Central memory CD8-positive, alpha-beta T cell (primary cell): ENCODE measurements at places on chromosomes 12 and 14.
A peak's percentile ranks its signal among the peaks of the same experiment; 100 is the strongest.

DNA sequence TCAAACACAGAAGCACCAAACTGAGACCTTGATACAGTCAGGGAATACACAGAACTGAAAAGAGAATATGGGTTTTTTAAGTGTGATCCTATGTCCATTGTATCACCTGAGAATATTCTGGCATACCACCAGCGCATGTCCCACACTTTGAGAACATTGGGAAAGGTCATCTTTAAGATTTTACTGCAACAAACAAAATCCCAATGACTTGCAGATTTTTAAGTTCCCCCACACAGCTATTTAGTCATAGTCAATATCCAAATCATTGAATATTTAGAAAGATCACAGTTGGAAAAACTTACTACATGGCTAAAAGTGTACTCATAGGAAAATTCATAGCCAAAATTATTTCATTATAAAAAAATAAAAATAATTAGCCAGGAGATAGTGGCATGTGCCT is 54.5 kb downstream of the TRPV4 start:
- no peak for DNase-seq
- peaks cover 2% of the 10 kb centered on the region for H3K36me3 ChIP-seq
- H3K27ac ChIP-seq: no peak overlapping the region
- H3K4me1 ChIP-seq: peaks cover 7% of the 10 kb centered on the region
- H3K27me3 ChIP-seq: peaks cover 17% of the 10 kb centered on the region

DNA sequence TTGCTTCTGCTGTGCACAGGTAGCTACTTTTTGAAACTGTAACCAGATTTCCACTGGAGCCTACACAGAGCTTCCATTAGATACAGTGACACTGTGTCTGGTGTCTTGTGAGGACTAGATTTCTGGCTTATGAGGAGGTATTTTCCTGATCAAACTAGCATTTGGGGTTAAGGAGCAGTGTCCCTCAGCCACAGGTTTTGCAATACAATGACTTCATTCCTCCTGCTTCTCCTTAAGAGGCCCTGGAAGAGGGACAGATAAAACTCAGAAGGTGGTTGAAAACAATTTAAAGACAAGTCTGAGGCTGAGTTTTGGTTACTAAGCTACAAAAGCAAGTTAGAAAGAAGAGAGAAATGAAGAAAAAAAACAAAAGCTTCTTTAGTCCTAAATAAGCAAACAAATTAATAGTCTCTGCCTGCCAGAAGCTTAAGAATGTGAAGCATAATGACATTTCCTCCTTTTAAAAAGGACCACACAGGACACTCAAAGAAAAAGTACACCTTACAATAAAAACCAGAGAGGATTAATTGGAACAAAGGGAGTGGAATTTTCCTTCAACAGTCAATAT is 53.0 kb downstream of the PKP2 start:
- no peak overlapping the region for H3K27ac ChIP-seq
- no peak for DNase-seq
- H3K27me3 ChIP-seq: no peaks in the 10 kb centered on the region
- no peaks in the 10 kb centered on the region for H3K36me3 ChIP-seq

DNA sequence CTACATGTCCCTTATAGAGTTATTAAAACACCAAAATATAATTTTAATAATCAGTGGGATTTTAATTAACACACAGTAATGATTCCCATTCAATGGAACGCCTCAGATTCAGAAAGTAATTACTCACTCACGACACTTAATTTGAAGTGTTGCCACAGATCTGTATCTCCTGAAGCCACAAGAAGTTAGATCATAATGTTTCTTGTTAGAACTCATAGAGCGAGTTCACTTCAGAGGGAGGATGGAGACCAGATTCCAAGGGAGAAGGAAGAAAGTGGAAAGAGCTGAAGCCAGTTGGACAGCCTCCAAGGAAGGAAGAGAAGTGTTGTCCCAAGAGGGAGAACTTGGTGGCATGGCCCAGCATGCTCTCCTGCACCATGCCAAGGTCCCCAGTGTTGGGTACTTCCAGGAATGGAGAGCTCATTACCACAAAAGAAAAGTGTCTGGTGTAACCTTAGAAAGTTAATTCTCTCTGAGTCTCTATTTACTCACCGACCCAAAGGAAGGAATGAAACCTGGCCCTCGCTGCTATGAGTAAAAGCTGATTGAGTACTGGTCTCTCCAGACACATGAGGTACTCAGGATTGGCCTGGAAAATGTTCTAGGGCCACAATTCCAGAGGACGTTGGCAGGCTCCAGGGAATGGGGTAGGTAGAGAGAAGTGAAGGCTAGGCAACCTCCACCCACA is 305.4 kb downstream of the BCL11B start:
- DNase-seq: no peak
- H3K27ac ChIP-seq: no peak overlapping the region
- H3K36me3 ChIP-seq: peaks cover 2% of the 10 kb centered on the region

DNA sequence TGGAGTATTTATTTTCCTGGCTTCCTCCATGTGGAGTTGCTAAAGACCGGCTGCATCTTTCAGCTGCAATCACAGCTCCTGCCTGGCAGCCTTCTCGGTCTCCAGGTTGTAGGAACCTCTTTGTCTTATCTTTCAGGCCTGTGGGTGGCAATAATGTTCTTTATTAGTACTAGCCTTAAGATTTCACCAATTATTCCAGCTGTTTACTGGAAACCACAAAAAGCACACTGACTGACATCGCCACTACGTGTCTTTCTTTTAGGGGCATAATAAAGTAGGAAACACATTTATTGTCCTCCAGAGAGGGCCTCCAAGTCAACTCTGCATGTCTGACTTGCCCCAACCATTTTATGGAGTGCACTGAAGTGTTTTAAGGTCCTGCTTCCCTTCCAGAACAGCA is 1116.5 kb upstream of the TMEM132C start:
- no peak overlapping the region for H3K27ac ChIP-seq
- H3K36me3 ChIP-seq: peaks cover 4% of the 10 kb centered on the region
- DNase-seq: no peak
- peaks cover 10% of the 10 kb centered on the region for H3K4me1 ChIP-seq
- H3K4me3 ChIP-seq: no peak overlapping the region
- no peaks in the 10 kb centered on the region for H3K27me3 ChIP-seq

DNA sequence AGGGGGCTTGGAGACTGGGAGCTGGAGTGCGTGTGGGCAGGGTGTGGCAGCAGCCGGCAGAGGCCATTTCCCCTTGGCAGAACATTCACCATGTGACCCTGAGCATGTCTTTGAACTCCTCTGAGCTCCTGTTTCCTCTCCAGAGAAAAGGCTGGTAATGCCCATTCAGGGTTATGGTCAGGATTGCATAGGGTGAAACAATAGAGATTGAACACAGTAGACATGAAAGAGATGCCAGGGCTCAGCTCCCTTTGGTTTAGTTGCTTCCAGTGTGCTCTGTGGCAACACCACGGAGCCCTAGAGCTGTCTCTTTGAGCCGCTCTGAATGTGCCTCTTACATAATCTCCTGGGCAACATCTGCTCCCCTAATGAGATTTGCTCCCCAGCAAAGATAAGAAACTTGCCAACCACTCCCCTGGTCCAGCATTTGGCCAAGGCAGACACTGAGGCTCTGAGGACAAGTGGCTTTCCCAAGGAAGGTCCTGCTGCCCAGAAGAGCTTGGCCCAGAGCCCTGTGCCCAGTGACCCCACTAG is 4.6 kb downstream of the IFI27 start:
- peaks cover 78% of the 10 kb centered on the region for H3K27me3 ChIP-seq
- no peak for DNase-seq
- H3K36me3 ChIP-seq: peaks cover 5% of the 10 kb centered on the region
- H3K4me3 ChIP-seq: no peak overlapping the region
- H3K4me1 ChIP-seq: no peaks in the 10 kb centered on the region
- no peak overlapping the region for H3K27ac ChIP-seq

GRCh38 chr14:100281286-100282082 is 24.8 kb downstream of the SLC25A29 start:
- H3K27me3 ChIP-seq: no peaks in the 10 kb centered on the region
- no peak overlapping the region for H3K4me3 ChIP-seq
- no peak for DNase-seq
- H3K27ac ChIP-seq: no peak overlapping the region

GRCh38 chr14:95544588-95544987 is 9.7 kb downstream of the GLRX5 start:
- H3K27ac ChIP-seq: no peak overlapping the region
- no peak overlapping the region for H3K4me3 ChIP-seq
- DNase-seq: no peak
- H3K27me3 ChIP-seq: no peaks in the 10 kb centered on the region
- peaks cover 4% of the 10 kb centered on the region for H3K36me3 ChIP-seq

- no peak overlapping the region for H3K27ac ChIP-seq
- peaks cover 71% of the 10 kb centered on the region for H3K27me3 ChIP-seq
- peaks cover 4% of the 10 kb centered on the region for H3K36me3 ChIP-seq
- H3K4me3 ChIP-seq: no peak overlapping the region
- DNase-seq: no peak
Observed at GRCh38 chr12:31021181-31021580, 52.5 kb upstream of the DDX11 start.

- H3K36me3 ChIP-seq: no peaks in the 10 kb centered on the region
- no peaks in the 10 kb centered on the region for H3K27me3 ChIP-seq
Observed at GRCh38 chr14:30389134-30389876, 169.7 kb upstream of the G2E3 start.

DNA sequence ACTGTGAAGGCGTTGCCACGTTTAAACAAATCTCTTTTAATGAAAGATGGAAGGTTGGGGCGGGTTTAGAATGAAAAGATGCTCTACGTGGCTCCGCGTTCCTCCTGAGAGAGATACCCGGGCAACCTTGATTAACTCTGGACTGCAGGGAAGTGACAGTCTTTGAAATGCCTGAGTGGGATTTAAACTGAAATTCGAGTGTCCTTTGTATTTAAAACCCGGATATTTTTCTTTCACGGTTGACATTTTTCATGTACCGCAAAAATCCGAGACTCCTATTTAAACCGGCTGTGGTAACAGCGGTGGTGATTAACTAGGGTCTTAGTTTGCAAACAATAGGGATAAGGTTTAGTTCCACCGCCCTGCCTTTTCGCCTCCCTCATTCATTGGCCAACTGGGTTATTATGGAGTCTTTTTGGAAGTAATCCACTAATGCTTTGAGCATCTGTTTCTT is 707 bp downstream of the G2E3 start:
- H3K4me1 ChIP-seq: peaks cover 31% of the 10 kb centered on the region
- DNase-seq: no peak
- peak overlapping the region; percentile 96 for H3K27ac ChIP-seq
- H3K36me3 ChIP-seq: peaks cover 5% of the 10 kb centered on the region
- H3K27me3 ChIP-seq: no peaks in the 10 kb centered on the region
- peak overlapping the region; percentile 96 for H3K4me3 ChIP-seq

DNA sequence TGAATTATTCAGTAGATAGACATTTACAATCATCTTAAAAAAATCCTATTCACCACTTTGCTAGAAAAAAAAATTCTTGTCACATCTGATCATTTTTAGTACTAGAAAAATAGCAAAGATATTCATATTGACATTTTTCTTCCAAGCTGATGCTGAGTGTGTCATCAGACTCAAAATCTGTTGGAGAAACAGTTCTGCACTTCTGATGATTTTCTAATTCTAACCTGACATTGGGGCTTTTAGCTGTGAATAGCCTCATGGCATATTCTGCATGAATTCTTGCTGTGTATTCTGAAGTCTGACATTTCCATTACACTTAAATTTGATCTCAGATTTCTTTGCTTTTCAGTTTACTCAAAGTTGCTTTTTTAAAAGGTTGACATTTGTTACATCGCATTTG is 150.1 kb downstream of the PIK3C2G start:
- DNase-seq: no peak
- no peak overlapping the region for H3K27ac ChIP-seq

DNA sequence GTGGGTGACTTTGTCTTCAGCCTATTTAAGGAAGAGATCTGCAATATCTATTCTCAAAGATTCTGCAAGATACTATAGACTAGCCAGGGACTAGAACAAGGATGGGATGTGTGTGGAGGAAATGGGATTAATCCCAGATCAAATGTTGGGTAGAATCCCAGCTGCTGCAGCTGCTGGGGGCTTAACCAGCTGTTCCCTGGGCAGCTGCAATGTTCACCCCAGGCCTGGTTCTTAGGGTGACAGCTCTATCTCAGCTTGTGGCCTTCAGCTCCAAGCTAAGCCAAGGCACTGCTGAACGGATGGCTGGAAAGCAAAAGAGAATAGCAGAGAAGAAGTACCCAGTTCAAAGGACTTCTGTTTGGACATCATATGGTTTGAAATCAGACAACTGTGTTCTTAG is 10.0 kb upstream of the RHEBL1 start:
- H3K27ac ChIP-seq: no peak overlapping the region
- no peaks in the 10 kb centered on the region for H3K27me3 ChIP-seq
- no peaks in the 10 kb centered on the region for H3K36me3 ChIP-seq

GRCh38 chr12:87142342-87142741 is 886.2 kb upstream of the MGAT4C start:
- H3K36me3 ChIP-seq: no peaks in the 10 kb centered on the region
- H3K27me3 ChIP-seq: no peaks in the 10 kb centered on the region
- no peak overlapping the region for H3K4me3 ChIP-seq
- no peak for DNase-seq
- H3K27ac ChIP-seq: no peak overlapping the region
- no peaks in the 10 kb centered on the region for H3K4me1 ChIP-seq

GRCh38 chr12:1879633-1880032 is 38.8 kb downstream of the CACNA2D4 start:
- peaks cover 61% of the 10 kb centered on the region for H3K27me3 ChIP-seq
- H3K4me1 ChIP-seq: no peaks in the 10 kb centered on the region
- no peak overlapping the region for H3K27ac ChIP-seq

GRCh38 chr12:82525616-82526015 is 161.1 kb upstream of the TMTC2 start:
- no peaks in the 10 kb centered on the region for H3K36me3 ChIP-seq
- no peaks in the 10 kb centered on the region for H3K4me1 ChIP-seq
- no peak overlapping the region for H3K4me3 ChIP-seq
- H3K27ac ChIP-seq: no peak overlapping the region
- peaks cover 10% of the 10 kb centered on the region for H3K27me3 ChIP-seq

DNA sequence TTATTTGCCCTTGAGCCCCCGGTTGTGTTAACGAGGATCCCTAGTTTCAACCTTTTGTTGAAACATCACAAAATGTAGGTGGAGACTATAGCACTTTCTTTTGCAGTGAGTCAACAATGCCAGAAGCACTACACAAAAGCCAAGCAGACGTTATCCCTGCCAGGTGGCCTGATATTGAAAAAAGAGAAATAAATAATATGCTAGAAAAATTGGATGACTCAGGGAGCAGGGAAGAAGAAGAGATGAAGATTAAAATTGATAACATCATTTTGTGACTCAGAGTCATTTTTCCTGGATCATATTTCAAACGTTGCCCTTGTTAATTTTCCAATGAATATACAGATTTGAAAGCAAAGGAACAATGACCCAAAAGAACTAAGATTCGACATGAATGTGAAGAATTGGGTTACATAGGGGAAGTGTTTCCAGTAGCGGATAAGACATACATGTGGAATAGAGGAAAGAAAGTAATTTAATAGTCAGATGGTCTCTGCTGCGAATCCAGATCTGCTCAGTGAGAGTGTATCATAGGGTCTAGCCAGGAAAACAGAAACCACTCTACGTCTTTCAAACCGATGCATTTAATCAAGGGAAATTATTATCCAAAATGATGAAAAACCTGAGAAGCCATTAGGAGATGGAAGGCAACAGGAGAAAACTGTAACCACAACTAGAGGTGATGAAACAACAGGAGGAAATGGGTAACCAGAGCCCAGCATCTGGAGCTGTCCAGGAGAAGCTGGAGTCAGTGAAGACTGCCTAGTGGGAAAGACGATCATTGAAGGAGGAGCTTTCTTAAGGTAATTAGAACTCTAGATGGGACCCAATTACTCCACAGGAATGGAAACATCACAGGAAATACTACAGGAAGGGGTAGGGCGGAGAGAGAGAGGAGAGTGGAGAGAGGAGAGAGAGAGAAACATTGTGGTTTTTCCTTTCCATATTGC is 57.9 kb downstream of the RERG start:
- no peak overlapping the region for H3K4me3 ChIP-seq
- no peaks in the 10 kb centered on the region for H3K4me1 ChIP-seq
- DNase-seq: no peak
- no peak overlapping the region for H3K27ac ChIP-seq
- no peaks in the 10 kb centered on the region for H3K36me3 ChIP-seq
- peaks cover 34% of the 10 kb centered on the region for H3K27me3 ChIP-seq
